ENCODE measurements at places on chromosomes 11 and 22.

- no peak for DNase-seq
These were observed 44.5 kb downstream of the SYN3 start for GRCh38 chr22:33013531-33014162.

DNA sequence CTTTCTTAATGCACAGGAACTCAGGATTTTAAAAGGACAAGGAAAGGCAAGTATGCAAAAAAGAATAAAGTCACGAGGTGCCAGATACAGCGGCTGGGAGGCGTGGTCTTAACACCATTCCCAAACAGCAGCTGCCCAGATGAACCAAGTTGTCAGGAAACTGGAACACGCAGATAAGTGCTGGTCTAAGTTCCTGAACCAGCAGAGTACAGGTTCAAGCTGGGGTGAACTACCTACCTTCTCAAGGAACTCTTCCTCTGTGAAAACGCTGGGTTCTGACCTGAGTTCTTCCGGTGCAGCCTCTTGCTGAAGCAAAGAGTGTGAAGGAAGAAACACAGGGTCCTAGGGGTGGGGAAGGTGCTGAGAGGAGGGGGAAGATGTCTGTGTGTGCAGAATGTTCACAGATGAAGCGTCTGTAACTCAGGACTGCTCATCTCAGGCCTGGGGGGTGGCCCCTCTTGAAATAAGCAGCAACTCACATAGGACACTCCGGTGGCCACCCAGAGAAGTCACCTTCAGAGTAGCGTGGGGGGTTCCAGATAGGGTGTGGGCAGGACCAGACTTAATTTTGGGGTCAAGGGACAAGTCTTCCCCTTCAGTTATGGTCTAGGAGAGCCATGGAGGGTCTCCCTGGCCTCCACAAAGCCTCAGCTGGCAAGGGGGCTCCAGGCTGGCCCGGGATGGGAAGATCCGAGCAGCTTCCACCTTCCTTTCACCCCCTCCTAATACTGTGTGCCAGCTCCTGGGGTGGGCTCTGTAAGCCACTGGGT, 3.2 kb downstream of the TPST2 start:
- no peak for DNase-seq

- DNase-seq, result no peak
These were observed 333.9 kb upstream of the C11orf87 start for GRCh38 chr11:109088086-109088485.

DNA sequence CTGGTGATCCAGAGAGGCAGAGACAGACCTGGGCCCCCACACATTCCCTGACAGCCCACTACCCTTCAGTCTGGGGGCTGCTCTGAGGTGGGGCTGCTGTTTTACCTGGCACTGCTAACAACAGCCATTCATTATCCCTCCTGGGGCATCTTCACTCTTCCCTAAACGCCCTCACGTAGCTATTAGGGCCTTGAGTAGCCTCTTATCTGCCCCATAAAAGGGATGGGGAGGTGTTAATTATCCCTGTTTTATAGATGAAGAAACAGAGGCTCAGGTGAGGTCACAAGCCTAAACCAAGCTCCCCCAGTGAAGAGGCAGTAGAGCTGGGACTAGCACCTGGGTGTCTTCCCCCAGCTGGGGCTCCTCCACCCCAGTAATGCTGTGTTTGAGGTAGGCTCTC, 79.5 kb downstream of the KIAA1671 start:
- DNase-seq, result no peak

GRCh38 chr22:50576806-50577696, 1.2 kb downstream of the CPT1B start:
- DNase-seq, result no peak

DNA sequence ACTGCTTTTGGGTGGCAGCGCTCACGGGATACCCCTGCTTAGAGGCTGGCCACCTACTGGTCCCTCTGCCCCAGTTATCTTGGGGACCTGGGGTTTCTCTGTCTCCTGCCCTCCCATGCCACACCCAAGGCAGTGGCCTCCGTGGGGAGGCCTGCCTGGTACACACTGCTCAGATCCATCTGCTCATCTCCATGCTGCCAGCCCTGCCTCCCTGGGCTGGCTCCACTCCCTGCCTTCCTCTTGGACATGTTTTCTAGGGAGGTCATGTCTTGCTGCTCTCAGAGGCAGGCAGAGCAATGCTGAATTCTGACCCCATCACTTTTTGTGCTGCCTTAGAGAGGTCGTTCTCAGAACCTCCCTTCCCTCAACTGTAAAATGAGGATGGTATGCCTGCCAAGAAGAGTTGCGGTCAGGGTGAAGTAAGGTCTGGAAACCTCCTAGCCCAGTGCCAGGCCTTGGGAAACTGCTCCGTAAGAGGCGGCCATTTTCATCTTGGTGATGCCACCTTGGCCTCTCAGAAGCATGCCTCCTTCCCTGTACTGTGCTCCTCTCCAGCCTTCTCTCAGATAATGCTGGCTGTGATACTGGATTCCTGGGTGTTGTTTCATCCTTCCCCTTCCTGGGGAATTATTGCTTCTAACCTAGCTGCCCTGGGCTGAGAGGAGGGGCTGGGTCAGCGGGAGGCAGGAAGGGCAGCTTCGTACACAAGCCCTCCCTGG, 186.4 kb upstream of the ZBED5 start:
- no peak for DNase-seq

GRCh38 chr11:114232400-114233059, 63.7 kb upstream of the NNMT start:
- no peak for DNase-seq

DNA sequence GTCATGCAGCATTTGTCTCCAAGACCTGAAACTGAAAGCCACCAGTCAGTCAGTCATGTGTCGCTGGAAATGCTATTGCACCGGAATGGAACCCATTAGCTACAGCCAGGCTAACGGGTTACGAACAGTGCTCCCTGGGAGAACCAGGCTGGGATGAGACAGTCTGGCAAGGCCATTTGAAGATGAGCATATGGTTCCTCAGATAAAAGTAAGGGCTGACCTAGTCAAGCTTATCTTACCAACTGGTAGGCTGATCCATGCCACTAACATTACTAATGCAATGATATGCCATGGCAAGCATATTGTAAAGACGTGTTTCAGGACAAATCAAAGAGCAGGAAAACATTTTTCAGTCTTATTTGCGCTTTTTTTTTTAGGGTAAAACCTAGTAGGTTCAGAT, 28.4 kb downstream of the NAP1L4 start:
- DNase-seq, result no peak

DNA sequence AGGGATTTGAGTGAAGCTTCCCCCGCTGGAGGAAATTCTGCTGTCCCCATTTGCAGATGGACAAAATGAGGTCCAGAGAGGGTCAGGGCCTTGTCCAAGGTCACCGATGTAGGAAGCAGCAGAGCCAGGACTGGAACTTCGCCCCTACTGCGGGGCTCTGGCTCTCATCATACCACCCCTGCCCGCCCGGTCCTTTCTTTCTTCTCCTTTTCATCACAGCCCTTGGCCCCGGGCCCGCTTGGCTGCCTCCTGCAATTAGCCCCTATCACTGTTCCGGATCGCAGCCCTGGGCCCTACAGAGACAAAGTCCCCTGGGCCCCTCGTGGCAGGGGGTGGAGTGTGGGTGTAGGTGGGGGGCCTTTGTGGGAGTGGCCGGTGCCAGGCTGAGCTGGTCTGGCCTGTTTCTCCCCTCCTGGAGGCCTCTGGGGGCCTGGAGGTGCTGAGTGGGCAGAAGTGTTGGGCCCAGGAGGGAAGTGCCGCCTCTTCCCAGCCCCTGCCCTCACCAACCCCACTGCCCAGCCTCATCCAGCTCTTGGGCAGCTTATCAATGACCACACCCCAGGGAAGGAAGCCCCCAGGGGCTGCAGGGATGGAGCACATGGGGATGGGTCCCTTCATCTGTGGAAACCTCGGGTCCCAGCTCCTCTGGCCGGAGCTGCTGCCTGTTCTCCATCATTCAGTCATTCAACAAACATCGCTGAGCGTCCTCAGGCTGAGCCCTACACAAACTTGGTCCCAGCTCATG, 3.4 kb downstream of the EMID1 start:
- DNase-seq, result no peak

DNA sequence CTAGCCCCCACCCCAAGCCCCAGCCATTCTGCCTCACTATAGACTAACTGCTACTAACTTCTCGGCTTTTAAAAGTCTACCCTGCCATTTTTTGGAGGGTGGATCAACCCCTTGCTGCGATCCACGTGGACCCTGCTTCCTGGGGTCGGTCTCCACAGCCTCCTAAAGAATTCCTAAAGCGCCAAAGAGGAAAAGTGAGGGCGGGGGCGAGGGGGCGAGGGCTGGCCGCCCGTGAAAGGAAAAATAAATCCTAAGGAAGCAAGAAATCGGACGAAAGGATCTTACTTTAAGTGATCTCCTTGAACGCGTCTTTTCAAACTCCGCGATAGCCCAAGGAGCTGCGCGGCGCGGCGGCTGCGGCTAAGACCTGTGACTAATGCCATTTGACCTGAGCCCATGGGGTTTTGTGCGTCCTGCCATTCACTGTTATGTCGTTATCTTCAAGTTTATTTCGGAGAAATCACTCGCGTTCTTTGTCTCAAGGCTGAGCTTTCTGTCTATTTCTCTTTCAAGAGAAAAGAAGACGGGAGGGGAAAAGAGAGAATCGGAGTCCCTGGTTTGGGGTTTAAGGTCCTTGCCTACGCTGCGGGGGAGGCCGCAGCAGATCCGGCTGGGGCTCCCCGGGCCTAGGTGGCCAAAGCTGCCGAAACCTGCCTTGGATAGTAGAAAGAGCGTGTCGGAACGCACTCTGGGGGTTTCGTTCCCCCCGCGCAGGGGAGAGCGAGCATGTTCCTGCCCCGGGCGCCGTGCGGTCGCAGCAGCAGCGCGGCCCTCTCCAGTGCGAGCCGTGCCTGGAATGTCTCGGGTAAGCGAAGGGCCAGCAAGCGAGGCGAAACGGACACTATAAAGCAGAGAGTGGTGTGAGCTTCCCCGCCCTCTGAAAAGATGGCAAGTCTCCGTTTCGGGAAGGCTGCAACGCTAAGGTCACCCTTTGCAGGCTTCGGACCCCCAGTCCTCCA, 2.8 kb upstream of the DBX1 start:
- DNase-seq, result no peak

- DNase-seq, result no peak
These were observed 8.5 kb downstream of the FHIP1B start for GRCh38 chr11:6225896-6226295.

GRCh38 chr11:3111466-3111865, 53.6 kb downstream of the OSBPL5 start:
- no peak for DNase-seq

GRCh38 chr22:19896665-19897355, 42.1 kb upstream of the GNB1L start:
- no peak for DNase-seq

Data from activated effector memory CD4-positive, alpha-beta T cell treated with anti-CD3 and anti-CD28 coated beads, Interleukin-2, amount 50 U/mL, for 16 hours (primary cell).